ENCODE measurements at places on chromosomes 3 and 15.

DNA sequence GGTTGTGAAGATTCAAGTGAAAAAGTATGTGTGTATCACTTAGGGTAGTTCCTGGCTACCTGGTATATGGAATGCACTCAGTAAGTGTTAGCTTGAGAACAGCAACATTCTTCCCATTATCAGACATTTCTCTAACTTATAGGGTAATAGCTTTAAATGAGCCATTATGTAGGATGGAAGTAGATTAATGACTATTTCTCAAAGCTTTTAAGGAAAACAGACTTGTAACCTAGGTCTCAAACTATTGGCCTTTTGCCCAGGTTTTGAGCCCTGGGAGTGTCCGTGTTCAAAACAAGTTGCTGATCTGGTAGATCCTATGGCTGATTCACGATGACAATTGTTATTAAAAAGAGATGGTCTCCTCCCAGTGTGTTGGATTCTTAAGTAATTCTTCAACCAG, 129.1 kb upstream of the UMPS start:
- DNase-seq, result peak; percentile 10

GRCh38 chr15:99578809-99579208, 13.0 kb downstream of the MEF2A start:
- no peak for DNase-seq

DNA sequence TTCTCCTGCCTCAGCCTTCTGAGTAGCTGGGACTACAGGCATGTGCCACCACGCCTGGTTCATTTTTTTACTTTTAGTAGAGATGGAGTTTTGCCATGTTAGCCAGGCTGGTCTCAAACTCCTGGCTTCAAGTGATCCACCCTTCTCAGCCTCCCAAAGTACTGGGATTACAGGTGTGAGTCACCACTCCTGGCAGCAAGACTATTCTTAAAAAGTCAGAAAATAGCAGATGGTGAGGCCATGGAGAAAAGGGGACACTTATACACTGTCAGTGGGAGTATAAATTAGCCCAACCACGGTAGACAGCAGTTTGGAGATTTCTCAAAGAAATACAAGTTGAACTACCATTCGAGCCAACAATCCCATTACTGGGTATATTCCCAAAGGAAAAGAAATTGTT, 603.3 kb upstream of the TBL1XR1 start:
- peak; percentile 62 for DNase-seq

DNA sequence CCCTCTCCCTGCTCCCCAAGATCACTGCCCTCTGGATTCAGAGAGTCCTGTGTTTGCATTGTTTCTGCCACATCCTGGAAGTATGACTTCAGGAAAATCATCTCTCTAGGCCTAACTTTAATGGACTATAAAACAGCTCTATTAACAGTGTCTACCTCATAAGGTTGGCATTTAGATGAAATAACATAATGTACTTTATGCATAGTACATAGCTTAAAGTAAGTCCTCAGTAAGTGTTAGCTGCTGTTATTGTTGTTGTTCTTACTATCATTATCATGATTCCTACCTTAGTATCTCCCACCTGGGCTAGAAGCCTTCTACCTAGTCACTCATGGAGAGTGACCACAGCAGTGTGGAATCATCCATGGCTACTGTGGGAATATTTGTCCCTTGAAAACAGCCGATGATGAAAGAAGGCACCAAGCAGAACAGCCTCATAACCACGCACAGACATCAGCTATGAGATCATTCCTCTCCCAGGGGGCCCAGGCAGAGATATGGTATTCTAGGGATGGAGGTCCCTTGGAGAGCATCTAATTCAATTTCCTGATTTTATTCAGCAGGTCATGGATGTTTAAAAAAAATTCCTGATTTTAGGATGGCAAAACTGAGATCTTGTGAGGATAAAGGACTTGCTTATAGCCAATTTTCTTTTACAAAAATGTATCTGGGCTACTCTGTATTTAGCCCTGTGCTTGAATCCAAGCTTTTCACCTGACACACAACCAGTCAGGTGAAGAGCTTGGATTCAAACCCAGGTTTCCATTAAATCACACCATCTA, 1.9 kb downstream of the FSD2 start:
- peak; percentile 68 for DNase-seq

DNA sequence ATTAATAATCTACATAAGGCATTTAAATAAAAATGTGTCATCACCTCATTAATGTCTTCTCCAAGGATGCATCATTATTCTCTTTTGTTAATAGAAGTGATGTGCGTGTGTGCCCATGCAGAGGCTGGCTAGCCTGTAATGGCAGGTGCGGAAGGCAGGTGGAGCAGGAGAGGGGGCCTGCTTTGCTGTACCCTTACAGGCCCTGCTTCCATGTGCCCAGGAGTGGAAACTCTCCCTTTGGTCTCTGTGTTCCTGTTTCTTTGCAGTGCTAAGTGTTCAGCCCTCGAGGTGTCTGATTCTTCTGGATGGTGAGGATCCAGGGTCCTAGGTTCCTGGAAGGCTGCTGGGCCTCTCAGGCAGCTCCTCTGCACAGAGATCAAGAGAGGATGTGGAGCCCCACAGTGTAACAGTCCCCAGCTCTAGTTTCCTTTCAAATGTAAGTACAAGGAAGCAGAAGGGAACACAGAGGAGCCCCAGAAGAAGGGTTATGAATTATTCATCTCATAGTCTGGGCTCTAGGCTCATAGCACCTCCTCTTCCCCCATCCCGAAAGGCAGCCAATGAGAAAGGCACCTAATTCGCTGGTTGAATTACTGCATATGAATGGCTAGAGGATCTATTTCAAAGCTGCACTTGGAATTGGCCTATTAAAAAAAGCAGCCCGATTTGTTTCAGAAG, 39.2 kb upstream of the AGBL1 start:
- no peak for DNase-seq

- no peak for DNase-seq
Observed at GRCh38 chr3:185439745-185440466, 58.9 kb downstream of the TMEM41A start.

GRCh38 chr15:82944821-82945220, 7.7 kb downstream of the HOMER2 start:
- peak; percentile 29 for DNase-seq

GRCh38 chr3:188207941-188208515, 54.1 kb downstream of the LPP start:
- peak; percentile 71 for DNase-seq

DNA sequence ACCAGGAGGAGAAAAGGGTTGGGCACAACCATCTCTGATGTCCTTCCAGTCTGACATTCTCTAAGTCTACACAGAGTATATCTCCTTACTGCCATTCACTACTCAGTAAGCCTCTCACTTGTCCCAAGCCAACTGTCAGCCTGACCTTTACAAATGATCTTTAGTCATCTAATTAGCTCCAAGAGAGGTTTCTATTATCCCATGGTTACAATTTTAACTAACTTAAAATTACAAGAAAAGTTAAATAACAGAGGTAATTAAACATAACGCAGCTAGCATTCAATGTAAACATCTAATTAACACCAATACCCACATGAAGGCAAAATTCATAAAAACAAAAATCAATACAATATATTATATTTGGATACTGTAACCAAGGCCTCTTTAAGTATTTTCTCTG, 126.9 kb downstream of the LSAMP start:
- no peak for DNase-seq

DNA sequence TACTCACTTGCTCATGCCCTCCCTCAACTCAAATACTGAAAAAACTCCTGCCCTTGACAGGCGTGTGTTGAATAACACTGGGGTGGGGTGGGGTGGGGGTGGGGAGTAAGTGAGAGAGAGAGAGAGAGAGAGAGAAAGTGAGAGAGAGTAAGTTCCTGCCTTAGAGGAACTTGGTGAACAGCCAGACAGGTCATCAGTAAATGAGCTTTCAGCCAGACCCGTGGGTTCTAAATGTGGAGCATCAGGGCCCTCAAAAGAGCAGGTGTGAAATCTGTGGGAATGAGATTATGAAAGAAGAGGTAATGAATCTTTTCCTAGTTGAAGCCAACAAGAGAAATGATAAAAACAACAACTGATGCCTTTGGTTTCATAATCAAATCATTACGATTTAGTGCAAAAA, 134.4 kb upstream of the FAM3D start:
- DNase-seq, result no peak

GRCh38 chr15:65476903-65477302, 40.6 kb downstream of the DPP8 start:
- peak; percentile 11 for DNase-seq

GRCh38 chr3:4850211-4850927, 128.9 kb upstream of the BHLHE40 start:
- DNase-seq, result no peak

DNA sequence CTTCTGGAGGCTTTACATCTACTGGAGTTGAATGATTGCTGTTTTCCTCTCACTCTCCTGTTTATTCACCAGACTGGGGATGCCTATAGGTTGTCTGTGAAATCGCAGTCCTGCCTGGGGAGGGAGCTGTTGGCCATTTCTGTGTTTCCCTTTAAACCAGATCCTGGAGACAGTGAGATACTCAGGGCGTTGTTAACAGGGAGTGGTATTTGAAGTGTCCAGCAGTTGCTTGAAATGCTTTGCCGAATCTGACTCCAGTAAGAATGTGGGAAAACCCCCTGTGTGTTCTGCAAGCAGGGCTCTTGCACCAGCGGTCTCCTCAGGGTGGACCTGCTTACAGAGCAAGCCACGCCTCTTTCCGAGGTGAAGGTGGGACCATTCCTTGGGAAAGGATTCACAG, 4.3 kb upstream of the LRRK1 start:
- no peak for DNase-seq

DNA sequence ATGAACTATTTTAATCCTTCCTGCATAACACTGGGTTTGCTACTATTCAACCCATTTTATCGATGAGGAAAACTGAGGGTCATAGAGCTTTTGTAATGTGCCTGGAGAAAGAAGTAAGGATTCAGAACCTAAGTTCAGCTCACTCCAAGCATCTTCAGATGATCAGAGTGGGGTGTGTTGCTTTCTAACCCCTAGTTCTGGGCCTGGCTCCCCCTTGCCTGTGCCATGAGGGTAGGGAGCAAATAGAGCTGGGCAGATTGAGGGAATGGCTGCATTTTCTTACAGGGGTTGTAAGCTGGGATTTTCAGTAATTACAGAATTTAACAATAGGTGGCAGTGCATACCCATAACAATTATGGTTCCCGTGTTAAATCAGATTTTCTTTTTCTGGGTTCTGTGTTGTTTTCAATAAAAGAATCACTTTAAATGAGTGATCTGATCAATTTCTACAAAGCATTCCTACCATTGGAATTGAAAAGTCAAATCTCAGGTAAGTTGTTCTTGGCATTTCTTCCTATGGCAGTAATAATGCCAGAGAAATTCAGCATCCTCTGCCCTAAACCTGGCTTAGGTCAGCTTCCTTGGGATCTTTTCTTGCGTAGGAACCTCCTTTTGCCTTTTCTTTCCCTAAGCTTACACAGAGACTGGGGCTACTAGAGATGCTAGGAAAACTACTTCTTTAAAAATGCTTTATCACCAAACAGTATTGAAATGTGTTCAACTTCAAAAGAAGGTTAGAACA, 103.8 kb upstream of the IL12A start:
- peak; percentile 46 for DNase-seq

GRCh38 chr15:100501117-100501516, 27.6 kb downstream of the CERS3 start:
- no peak for DNase-seq

GRCh38 chr3:37968813-37969595, 21.6 kb upstream of the VILL start:
- DNase-seq, result no peak

DNA sequence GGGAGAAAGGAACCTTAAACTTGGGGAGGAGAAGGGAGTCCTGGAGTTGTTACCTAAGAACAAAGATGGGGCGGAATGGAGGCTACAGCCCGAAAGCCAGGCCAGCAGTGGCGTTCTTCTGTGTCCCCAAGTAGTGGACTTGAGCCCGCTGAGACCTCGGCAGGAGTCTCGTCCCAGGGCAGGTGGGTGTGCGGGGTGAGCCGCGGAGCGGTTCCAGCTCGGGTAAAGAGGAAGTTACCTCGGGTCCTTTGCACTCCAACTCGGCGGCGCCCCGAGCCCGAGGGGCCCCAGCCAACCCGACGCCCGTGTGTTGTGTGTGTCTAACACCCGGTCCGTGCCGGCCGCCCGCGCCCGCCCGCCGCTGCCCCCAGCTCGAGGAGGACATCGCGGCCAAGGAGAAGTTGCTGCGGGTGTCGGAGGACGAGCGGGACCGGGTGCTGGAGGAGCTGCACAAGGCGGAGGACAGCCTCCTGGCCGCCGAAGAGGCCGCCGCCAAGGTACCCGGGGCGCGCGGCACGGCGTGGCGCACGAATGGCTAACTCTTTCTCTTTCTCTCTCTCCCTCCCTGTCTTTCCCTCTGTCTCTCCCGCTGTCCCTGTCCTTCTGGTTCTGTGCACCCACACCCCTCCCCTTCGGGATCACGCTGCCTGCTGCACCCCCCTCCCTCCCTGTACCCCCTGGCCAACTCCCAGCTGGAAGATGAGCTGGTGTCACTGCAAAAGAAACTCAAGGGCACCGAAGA, 959 bp downstream of the TPM1 start:
- peak; percentile 47 for DNase-seq
